ENCODE measurements at places on chromosomes 6 and 20. TPM values are rescaled to one million over a fixed set of nuclear protein-coding genes. Genes with fewer than 3 reads are reported as not detected.
A peak's percentile ranks its signal among the peaks of the same experiment; 100 is the strongest.

GRCh38 chr20:38021087-38021772, 12.0 kb downstream of the TTI1 start:
- no peak for DNase-seq

GRCh38 chr6:42387336-42387735, 64.4 kb downstream of the TRERF1 start:
- no peak for DNase-seq

DNA sequence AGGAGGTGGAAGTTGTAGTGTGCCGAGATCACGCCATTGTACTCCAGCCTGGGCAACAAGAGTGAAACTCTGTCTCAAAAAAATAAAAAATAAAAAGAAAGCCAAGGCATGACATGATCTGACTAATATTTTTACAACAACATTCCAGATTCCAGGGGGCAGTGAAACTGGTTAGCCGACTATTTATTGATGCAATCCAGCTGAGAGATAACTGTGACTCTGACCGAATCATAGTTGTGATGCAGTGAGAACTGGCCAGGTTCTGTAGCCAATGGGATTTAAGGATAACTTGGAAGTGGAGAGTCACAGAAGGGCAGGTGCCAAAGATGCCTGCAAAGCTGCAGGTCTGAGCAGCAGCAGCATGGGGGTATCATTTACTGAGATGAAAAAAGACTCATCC, 82.9 kb upstream of the TSHZ2 start:
- no peak for DNase-seq

DNA sequence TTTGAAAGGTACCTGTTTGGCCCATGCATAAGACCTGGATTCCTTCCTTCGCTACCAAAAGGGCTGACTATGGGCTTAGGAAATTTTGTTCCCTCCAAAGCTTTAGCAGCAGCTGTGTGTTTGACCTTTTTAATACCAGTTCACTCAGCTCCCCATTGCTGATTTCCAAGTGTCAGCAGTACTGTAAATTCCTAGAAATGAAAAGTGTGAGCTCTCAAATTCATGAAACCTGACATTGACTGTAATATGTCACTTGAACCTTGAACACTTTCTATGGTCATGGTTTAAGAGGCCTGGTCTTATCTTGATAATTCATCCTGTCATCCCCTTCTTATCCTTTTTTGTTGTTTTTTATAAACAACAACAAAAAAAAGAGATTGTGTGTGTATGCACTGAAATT, 31.7 kb downstream of the STAU1 start:
- DNase-seq, result no peak

- DNase-seq, result peak; percentile 6
Observed at GRCh38 chr6:39076623-39077535, 28.3 kb downstream of the GLP1R start.

Gene CFAP206
- 15.0 TPM for total RNA-seq

GRCh38 chr6:122116119-122116834, 283.2 kb upstream of the HSF2 start:
- peak; percentile 27 for DNase-seq

DNA sequence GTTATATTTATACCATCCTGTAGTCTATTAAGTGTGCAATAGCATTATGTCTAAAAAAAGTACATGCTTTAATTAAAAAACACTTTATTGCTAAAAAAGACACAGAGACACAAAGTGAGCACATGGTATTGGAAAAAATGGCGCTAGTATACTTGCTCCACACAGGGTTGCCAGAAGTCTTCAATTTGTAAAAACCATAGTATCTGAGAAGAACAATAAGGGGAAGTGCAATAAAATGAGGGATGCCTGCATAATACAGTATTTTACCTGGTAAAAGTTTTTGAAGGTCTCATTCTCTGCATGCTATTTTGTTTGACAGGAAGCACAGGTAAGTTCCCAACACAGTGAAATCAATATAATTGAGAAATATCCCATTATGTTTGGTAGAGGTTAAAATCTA, 1.6 kb downstream of the NOX3 start:
- DNase-seq, result no peak

DNA sequence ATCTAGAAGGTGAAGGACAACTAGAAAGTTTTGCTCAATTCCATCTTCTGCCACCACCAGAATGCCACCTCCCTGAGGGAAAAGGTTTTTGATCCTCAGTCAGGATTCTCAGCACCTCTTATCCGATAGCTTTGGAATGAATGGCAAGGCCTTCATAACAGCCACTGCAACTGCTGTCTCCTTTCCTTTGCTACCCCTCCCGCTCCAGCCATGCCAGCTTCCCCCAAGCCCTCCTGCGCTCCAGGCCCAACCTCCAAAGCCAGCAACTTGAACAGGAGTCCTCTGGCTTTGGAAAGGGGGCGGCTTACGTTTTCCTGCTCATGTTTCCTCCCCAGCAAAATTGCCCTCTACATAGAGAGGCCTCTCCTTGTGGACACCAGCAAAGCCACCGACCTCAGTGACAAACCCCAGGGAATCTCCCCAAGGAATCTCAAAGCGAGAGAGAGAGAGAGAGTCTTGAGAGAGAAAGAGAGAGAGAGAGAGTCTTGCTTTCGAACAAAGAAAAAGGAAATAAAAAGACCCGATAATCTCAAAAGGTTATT, 420 bp upstream of the BTN2A1 start:
- DNase-seq, result no peak

GRCh38 chr20:10720565-10720964, 46.8 kb upstream of the JAG1 start:
- DNase-seq, result no peak

- no peak for DNase-seq
Observed at GRCh38 chr6:105873799-105874198, 212.3 kb upstream of the PRDM1 start.

Gene LY86
- 5.2 TPM for total RNA-seq

Gene KIAA0408
- total RNA-seq, result 28.7 TPM

- no peak for DNase-seq
Observed at GRCh38 chr6:157454762-157455714, 74.0 kb downstream of the ZDHHC14 start.

Gene B4GALT5
- 40.1 TPM for total RNA-seq

Gene WFDC10B
- 2.0 TPM for total RNA-seq

- no peak for DNase-seq
Observed at GRCh38 chr6:150324044-150324443, 44.8 kb upstream of the IYD start.

Gene RRAGD
- 40.2 TPM for total RNA-seq

Gene NDUFAF4
- total RNA-seq, result 9.7 TPM

GRCh38 chr6:15253203-15254022, 7.5 kb downstream of the JARID2 start:
- DNase-seq, result no peak

Gene TREML2
- 0.65 TPM for total RNA-seq

Gene ZNF512B
- 18.9 TPM for total RNA-seq

GRCh38 chr6:132136981-132137380, 185.8 kb upstream of the CCN2 start:
- DNase-seq, result no peak

DNA sequence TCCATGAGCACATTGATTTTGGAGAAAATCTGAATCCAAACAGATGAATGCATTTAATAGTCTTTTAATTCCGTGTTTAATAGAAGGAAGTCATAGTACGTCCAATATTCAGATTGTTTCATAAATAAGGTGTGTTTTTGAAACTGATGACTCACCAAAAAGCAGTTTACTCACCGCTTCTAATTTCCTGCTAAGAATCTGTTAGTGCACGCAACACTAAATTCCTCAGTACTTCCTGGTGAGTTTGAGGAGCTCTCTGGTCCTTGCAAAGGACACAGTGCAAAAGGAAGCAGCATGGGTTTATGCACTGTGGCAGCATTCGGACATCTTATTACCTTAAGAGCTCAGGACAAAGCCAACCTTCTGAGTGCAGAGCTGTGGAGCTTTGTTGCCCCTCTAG, 2.3 kb upstream of the ADGRF1 start:
- no peak for DNase-seq

GRCh38 chr6:107264357-107264840, 149.1 kb upstream of the BEND3 start:
- no peak for DNase-seq

DNA sequence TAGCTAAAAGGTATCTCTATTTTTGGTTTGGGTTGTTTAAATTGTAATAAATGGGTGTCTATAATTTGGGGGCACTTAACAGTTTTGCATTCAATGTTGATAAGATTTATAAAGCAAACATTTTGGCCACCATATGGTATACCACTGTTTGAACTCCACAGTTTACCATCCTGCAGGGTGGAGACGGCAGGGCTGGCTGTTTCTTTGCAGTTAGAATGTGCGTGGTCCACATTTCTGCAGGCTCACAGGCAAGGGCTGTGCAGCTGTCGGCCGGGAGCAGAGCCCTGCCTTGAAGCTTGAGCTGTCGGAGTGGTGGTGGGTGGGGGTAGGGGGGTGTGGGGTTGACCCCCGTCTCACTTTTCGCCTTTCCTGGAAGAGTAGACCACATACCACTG, 135.9 kb downstream of the CDH4 start:
- DNase-seq, result no peak

Gene OR12D3
- not detected for total RNA-seq

DNA sequence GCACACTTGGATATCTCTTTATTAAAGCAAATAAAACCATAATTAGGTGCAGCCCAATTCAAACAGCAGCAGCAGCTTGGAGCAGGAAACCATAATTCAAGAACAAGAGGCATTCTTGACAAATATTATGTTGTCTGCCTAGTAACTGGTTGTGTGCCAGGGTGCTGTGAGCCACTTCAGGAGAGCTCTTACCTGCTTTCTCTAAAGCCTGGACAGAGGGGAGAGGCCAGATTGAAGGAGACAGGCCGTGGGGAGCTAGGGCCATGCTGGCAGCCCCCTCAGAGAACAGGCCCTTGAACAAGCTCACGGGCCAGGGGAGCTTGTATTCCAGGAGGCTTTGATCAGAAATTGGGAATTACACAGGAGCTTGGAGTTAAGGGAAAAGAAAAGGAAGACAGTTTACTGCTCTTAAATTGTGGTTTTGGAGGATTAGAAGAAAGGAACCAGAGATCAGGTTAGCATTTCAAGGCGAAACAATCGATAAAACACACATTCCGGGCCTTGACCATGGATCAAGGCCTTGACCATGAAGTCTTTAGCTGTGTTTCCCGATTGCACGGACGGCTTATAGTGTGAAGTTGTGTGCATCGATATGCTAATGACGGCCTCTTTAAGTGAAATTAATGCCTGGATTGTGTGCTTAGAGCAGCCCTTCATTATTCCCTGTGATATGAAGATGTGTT, 69.8 kb upstream of the NKX2-2 start:
- DNase-seq, result no peak

Gene EFCAB8
- total RNA-seq, result 0.57 TPM

Gene RUNX2
- total RNA-seq, result 3.5 TPM

Gene KIF13A
- total RNA-seq, result 97.4 TPM

Gene ABHD16B
- total RNA-seq, result not detected

Gene RIPPLY2
- total RNA-seq, result not detected

DNA sequence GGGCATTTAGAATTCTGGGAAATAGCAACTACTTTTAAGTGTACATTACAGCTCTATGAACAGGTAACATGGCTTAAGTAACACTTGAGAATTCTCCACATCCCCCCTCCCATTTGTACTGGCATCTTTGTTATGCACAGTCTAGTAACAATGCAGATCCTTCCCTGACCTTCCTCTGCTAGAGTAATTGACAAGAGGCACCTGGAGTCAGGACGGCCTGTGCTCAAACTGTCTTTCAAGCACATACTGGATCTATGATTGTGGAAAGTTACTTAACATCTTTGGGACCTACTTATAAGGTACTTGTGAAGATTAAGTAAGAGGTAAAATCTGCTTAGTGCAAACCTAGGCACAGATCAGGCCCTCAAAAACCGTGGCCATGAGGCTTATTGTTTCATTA, 21.9 kb upstream of the GSTA3 start:
- DNase-seq, result peak; percentile 30

- DNase-seq, result peak; percentile 39
Observed at GRCh38 chr20:58135441-58136148, 92.9 kb downstream of the ANKRD60 start.

Gene OPRL1
- 1.6 TPM for total RNA-seq

- DNase-seq, result no peak
Observed at GRCh38 chr6:154752022-154752421, 18.8 kb downstream of the SCAF8 start.

Gene MDFI
- total RNA-seq, result 22.1 TPM

- peak; percentile 32 for DNase-seq
Observed at GRCh38 chr20:34049897-34050695, 56.4 kb downstream of the RALY start.

Gene PTCHD4
- 0.31 TPM for total RNA-seq

- DNase-seq, result no peak
Observed at GRCh38 chr6:31430449-31430848, 27.1 kb downstream of the MICA start.

DNA sequence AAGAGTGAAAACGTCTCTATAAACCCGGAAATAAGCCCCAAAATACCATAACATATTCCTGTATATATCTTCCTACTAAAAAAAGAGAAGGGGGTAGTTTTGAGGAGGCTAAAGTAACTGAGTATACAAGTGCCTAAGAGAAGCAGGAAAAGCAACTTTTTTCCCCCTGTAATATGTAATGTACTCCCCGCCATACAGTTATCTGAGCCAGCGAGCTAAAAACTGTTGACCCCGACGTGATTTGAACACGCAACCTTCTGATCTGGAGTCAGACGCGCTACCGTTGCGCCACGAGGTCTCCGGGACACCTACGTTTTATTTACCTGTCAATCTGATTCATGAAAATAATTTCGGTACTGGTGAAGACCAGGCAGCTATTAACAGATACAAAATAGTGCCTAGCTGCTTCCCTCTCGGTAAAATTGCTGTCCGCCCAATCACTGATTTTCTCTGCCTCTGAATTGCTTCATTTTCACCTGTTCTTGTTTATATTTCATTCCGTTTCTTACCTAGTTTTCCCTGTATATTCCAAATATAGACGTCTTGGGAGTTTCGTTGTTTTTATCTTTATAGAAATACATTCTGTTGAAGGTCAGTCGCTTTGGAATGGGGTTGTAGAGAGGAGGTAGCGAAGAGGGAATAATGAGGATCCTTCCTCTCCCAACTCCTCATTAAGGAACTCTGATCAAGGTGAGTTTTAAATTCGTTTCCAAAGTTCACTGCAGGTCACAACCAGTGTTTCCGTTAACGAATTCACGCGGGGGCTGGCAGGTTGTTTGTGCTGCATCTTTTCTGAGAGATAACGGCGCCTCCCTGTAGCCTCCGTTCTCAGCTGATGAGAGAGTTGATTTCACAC, 33.6 kb upstream of the BTN3A2 start:
- peak; percentile 50 for DNase-seq

GRCh38 chr20:32527052-32527446, 58.1 kb downstream of the NOL4L start:
- DNase-seq, result no peak

Gene HLA-DRB5
- total RNA-seq, result 1.1 TPM

DNA sequence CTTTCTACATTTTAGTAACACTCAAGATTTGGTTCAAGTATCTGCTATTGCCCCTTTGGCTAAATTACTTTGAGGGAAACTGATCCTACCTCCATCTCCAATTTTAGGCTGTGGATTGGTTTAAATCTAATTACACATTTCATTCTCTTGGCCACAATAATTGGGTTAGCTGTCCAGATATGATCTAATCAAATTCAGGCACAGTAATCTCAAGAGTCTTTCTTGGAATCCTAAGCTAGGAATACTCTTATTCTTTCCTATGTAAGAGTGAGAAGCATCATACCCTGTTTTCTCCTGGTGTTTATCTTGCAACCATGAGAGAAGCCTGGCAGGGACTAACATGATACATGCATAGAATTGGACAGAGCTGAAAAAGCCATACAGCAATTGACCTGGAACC, 300.4 kb upstream of the MARCKS start:
- no peak for DNase-seq

Data from lung (tissue), 17 donors.